ENCODE measurements at places on chromosomes 3 and 15.

- peak; percentile 37 for DNase-seq
Observed at GRCh38 chr15:67524235-67524634, 3.3 kb downstream of the C15orf61 start.

DNA sequence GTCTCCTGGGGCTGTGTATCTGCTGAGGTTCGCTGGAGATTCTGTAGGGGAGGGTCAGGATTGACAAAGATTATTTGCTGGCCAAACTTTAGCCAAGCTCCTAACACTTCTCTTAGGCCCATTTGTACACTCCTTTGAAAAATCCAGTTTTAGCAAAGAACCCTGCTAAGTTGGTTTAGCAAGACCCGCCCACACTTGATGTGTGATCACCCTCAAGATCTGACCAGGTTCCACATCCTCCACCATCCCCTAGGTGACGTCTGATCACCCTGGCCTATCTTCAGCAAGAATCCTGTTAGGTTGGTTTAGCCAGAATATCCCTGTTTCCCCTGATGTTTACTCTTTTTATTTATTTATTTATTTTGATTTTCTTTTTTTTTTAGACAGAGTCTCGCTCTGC, 14.8 kb upstream of the SLC35G2 start:
- no peak for DNase-seq

GRCh38 chr3:13414040-13414729, 5.9 kb downstream of the NUP210 start:
- no peak for DNase-seq

DNA sequence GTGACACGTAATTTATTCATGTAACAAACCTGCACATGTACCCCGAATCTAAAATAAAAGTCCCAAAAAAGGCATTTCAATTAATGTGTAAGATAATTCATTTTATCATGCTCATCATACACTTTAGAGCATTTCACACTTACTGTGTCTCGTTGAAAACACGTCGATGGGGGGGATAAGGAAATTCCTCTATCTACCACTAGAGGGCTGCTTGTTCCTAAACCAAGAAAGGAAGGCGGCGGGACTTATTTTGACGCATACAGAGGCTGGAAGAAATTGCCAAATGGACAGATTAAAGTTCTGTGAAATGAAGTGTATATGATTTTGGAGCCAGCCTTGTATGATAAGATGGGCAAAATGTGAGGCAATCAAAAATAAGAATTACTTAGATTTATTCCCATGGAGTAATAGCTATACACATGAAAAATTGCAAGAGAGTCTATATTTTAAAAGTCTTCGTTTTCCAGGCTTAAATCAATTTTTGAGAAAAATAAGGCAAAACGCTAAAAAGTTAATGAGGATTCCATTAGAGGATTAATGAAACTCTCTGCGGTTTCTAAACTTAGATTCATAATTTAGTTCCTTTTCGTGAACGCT, 346.8 kb downstream of the CNTN3 start:
- peak; percentile 53 for DNase-seq

- peak; percentile 80 for DNase-seq
Observed at GRCh38 chr3:11826628-11827265, 19.9 kb downstream of the TAMM41 start.

- peak; percentile 54 for DNase-seq
Observed at GRCh38 chr3:81462921-81463320, 298.5 kb downstream of the GBE1 start.

DNA sequence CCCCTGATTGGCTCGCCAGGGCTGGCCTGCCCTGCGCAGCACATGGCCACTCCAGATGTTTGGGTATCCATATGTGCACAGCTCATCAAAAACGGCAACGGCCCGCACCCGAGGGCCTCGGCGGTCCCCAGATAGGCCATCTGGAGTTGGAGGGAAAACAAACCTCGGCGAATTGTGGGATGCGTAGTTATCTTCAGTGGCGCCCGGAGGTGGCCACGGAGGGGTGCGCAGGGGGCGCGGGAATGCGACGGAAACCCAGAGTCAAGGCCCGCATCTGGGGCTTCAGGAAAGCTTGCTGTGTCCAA, 156.5 kb downstream of the TLE3 start:
- DNase-seq, result no peak

GRCh38 chr3:105473521-105474223, 107.0 kb downstream of the ALCAM start:
- peak; percentile 94 for DNase-seq

- DNase-seq, result peak; percentile 5
Observed at GRCh38 chr3:126895178-126896066, 87.5 kb upstream of the PLXNA1 start.

DNA sequence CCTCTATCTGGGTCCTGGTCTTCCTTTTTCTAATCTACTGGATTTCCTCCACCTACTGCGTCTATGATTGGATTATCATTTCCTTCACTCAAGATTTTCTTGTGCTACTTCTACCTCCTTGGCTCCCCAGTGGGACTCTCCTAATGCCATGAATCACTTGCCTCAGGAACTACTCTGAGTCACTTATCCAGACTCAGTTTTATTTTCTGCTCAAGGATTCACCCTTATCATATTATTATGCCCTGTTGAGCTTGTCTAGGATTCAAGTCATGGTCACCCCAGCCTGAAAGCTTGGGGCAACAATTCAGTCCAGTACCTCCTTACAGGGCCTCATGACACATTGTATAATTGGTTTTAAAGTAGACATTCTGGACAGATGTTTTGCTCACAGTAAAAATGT, 968.1 kb downstream of the ROBO1 start:
- no peak for DNase-seq

GRCh38 chr3:64074060-64074459, 50.8 kb upstream of the PSMD6 start:
- DNase-seq, result no peak

DNA sequence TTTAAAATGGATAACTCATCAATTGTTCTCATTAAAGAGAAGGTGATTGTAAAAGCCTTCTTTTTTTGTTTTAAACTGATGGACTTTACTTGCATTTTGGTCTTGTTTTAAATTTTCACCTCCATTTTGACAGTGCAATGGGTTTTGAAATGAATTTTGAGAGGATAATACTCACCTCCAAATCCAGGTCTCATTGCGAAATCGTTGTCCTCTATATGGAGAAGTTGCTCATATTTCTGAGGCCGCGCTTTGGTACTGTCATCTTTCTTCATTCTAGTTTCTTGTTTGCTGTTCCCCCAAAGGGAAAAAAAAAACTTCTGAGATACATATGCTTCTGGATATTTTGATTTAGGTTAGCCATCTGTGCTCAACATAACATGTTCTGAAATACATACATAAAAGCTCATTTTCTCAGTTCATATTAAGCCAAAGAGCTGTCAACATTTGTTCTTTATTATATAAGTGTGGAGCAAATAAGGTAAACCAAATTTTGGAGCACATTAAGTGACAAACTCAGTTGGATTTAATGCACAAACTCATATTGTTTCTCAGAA, 9.6 kb downstream of the GABRR3 start:
- DNase-seq, result no peak

DNA sequence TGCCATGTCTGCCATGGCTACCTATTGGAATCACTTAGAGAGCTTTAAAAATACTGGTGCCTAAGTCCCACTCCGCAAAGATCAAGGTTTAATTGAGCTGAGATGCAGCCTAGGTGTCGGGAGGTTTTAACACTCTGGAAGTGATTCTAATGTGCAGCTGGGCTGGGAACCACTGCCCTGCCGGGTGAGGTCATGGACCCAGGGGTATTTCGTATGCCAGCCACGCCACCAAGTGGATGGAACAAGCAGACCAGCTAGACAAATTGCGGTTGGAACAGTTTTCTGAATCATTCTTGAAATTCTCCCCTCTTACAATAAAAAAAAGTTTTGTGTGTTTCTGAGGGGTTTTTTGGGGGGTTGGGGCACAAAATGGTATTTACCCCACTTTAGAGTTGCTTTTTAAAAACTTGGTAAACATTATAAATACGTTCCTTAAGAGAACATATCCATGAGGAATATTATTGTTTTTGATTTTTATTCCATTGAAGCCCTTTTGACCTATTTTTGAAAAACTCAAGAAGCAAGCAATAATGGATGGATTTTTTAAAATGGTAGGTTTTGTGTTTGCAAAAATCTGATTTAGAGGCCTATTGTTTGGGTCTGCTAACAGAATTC, 66.2 kb upstream of the CSTA start:
- DNase-seq, result peak; percentile 53

DNA sequence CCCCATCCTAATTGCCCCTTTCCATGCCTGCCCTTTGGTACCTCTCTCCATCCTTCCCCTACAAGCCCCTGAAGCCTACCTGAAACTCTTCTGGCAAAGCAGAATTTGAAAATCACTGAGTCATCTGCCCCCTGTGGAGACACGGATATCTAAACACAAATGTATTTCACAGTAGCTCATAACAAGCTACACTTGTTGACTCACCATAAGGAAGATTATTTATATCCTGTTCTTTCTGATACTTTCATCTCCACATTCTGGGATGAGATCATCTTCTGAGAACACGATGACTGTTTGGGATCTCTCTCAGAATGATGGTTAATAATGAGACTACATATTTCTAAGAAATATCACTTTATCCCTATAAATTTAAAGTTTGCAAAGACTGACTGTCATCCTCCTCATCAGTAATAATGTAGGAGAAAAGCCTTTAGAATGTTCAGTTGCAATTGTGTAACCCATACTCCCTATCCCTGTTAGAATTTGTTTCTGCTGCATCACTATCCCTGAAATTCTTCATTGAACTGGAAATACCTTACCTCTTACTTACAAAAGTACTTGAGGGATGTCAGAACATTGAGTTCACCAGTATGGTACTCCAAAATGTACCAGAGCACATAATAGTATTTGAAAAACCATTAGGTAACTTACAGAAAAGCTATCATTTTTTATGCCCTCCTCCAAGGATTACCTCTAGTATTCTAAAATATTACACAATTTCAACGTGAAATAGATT, 116.1 kb upstream of the IL12A start:
- peak; percentile 96 for DNase-seq

- DNase-seq, result no peak
Observed at GRCh38 chr3:56788521-56788920, 13.2 kb downstream of the ARHGEF3 start.

DNA sequence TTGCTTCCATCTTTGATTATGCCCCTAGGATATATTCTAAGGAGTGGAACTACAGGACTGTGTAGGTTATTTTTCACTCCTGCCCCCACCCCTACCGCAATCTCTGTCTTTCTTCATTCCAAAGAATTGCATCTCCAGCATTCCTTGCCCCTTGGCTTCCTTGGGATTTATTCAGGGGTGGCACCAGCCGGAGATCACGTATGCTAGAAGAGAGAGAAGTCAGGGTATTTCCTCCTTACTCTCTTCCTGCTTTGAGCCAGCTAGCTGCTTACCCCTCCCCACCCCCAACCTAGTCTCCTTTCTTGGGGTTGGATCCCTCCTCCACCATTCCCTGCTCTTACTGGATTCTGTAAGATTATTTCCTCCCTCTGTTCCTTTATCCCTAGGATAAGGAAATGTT, 35.0 kb upstream of the DENND4A start:
- DNase-seq, result no peak

GRCh38 chr3:105537371-105538080, 170.8 kb downstream of the ALCAM start:
- peak; percentile 34 for DNase-seq

DNA sequence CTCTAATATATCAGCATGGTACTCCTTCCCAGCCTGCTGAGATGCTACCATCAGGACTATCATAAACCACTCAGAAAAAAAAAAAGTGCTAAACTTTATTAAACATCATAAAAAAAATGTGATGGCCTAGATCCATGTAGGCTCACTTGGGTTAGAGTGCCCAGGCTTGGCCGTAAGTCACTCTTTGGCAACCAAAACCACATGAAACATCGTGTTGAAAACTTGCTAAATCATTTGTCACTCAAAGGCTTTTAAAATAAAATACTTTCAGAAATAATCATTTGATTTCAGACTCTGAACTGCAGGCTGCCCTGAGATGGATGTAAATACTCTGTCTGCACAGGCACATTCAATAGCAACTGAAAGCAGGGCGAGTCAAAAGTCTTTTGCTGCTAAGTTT, 78.4 kb upstream of the WNT5A start:
- DNase-seq, result no peak

Measured in fibroblast of skin of right biceps (primary cell).